Stimulated activated CD4-positive, alpha-beta T cell treated with anti-CD3 and anti-CD28 coated beads, Interleukin-15, amount 100 ng/mL, for 1 hour (primary cell): ENCODE measurements at places on chromosomes 6 and 20.

DNA sequence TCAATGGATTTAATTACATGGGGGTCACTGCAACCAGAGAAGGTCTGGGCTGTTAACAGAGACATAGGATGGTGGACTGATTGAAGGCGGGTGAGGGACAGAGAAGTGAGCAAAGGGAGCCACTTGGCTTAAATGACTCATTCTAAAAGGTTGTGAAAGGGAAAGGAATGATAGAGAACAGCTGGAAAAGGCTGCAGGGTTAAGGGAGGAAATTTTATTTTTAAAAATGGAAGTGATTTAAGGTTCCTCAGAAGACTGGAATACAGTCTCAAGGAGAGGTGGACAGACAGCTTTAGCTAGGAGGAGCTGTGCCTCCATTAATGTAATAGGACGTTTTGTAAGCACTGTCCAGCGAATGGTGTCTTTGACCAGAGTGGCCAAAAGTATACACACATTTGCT lies 46.7 kb downstream of the RGS17 start:
- DNase-seq, result no peak

DNA sequence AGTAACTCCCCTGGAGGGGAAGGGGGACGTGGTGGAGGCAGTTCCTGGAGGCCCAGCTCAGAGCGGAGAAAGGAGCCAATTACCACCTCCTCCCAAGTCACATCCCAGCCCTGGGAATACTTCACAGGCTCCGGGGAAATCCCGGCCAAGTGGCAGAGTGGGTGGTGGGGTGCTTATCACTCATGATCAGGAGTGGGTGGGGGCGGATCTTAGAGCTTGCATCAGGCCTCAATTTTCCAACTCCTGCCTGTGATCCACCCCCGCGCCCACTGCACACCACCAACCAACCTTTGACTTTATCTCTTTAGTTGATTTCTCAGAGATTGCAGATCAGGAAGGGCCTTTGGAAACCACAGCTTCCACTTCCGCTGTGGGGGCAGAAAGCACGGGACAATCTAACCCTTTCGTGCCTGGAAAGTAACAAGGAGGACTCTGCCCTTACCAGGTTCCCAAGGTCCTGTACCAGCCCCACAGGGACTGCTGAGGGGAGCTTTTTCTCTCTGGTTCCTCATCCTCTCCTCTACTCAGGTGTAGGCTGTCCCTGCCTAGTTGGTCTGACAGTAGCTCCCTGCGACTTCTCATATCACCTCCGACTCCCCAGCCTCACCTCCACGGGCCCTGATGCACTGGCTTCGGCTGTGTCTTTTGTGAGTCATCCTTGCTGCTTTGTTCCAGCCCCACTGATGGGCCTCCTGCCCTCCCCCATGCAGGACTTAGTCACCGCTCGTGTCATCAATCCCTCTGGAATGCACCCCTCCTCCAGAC lies 24.9 kb upstream of the IER3 start:
- peak; percentile 71 for DNase-seq

- DNase-seq, result no peak
These were observed 30.5 kb downstream of the CNKSR3 start for GRCh38 chr6:154479771-154480639.

DNA sequence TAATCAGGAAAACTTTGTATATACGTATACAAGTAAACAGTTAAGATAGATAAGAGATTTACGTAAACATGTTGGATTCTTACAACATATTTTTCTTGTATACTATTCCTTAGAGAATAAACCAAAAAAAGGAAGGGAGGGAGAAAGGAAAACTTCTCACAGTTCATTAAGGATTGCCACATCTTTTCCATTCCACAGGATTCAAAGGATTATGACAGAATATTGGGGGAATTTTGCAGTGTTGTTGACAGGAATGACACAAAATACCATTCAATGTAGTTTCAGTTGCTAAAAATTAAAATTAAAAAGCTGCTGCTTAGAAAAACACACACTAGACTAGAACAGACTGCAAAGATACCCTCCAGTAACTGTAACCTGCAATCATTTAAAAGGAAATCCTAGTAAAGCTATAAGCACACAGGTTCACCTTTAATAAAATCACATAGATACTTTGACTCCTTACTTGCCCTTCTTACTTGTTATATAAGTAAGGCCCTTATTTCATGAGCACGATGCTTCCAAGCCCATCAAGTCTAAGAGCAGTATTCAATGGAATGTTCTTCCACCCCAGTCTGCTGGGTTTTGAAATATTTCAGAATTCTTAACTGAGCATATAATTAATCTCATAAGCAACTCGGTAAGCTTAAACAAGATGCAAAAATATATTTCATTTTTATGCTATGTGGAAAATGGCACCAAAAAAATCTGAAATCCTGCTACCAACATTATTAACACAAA lies 107.8 kb downstream of the SMLR1 start:
- DNase-seq, result no peak

DNA sequence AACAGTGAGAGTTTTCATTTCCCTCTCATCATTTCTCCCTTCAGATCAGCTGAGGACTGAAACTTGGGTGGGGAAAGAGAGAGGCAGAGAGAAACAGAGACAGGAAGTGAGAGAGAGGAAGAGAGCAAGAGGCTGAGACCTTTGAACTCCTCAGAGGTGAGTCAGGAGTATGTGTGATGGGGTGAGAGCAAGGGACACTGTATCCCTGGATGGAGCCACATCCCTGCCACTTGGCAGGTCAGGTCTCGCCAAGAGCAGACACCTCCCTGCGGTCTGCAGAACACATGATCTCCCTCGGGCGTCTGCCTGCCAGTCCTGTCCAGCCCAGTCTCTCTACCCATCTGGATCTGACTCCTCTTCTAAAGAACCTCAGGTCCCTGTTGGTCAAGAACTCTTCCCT lies 62.7 kb upstream of the SYNDIG1 start:
- DNase-seq, result no peak

DNA sequence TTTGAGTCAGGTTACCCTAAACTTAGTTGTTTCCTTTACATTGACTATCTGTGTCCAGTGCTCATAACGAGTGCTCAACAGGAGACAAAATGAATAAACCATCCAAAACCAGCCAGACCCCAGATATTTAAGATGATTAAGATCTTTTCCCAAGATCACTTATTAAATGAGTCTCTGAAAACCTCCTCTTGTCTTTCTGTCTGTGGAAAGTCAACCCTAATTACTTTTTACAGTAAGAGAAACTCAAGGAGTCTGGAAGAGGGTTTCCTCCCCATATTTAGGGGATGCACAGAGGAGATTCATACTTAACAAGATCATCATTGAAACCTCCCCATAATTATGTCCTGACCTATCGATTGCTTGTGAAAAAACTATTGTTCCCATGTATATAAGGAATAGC lies 84.0 kb downstream of the CAP2 start:
- no peak for DNase-seq

DNA sequence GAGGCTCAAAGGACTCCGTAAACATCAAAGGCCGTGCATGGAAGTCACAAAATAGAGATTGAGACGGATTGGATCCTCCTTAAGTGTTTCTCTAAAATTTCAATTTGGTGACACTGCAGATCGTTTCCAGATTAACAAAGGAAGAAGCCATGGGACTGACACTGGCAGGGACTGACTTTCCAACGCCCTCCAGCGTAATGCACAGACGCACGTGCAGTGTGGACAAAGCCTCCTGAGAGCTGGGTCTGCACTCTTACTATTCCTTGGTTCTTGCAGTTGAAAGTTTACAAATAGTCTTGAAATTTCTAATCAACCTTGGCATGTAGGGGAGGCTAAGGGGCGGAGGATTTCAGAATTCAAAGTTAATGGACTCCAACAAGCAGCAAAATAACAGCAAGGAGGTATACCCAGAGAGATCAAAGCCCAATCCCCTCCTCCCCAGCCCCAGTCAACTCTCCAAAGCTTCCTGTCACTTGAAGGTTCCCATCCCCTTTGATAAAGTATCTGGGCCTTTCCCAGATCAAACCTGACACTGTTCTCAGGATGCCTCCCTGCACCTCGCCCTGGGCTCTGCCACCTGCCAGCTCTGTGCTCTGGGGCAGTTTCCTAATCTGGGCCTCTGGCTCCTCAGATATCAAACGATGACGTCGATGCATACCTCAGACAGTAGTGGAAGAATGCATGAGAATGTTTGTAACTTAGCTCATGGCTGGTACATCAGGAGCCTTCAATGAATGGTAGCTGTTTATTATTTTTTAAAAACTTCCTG lies 106.5 kb upstream of the TRAF3IP2 start:
- no peak for DNase-seq

- DNase-seq, result no peak
These were observed 802.3 kb downstream of the MAFB start for GRCh38 chr20:39886650-39887190.

DNA sequence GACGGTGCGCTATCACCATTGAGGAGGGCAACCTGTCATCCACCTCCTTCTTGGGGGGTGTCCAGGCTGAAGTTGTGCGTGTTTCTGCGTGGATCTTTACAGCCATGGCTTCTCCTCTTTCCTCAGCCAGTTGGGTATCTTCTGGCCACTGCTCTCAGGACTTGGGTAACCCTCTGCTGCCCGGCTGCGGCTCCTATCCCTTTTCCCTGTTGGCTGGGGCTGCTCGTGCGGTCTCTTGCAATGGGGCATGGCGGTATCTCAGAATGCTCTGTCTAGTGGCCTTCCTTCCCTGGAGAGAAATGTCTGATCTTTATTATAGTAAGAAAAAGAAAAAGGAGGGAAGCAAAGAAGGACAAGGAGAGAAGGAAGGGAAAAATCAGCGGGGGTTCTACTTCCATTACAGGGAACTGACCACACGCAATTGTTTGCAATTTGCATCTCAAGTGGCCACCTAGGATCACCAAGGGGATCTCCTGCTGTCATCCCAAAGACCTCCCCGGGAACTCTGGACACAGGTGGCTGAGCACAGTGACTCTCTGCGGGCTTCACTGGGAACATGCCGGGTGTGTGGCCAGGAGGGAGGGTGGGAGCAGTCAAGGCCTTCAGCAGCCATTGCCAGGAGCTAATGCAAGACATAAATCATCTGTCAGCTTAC lies 60.8 kb downstream of the NPEPL1 start:
- DNase-seq, result no peak

DNA sequence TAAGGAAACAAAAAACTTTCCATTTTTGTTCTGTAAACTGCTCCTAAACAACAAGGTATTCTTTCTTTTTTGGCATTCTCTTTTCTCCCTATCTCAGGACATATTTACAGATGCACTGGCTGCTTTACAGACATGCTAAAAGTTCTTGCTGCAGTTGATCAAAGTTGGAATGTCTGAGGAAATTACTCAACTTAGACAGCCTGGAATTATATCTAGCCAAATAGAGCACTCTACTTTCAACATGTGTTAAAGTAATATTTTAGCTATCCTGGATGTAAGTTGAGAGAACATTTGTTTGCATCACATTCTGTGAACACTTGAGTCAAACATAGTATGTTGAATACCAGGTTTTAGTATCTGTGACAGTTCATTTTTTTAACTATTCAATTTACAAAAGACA lies 24.8 kb downstream of the TASP1 start:
- DNase-seq, result no peak

DNA sequence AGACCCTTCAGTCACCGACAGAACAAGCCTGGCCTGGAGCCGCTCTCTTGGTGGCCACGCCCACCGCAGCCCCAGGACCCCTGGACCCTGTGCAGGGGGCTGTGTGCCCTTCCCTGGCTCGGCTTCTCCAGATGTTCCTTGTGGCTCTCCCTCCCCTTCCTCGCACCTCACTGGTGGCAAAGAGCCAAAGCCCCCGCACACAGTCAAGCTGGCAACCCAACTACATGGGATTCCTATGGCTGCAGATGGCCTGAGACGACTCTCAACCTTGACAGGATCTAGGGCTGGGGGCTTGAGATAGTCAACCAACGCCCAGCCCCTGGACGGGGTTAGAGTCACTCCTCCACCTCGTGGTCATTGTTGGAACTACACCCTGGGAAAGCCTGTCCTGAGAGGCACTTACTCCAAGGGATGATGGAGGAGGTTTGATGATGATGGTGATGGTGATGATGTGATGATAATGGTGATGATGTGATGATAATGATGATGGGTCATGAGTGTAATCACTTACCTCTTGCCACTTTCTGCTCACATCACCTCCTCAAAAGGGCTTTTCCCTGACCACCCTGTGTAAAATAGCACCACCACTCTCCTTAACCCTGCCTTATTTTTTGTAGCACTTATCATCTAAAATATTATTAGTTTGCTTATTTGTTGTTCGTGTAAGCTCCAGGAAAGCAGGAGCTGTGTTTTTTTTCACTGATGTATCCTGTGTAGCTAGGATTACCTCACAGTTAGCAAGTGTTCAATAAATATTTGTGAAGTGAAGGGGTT lies 278.4 kb downstream of the LRFN2 start:
- no peak for DNase-seq

- no peak for DNase-seq
These were observed 289.7 kb downstream of the UTRN start for GRCh38 chr6:144574796-144575195.

DNA sequence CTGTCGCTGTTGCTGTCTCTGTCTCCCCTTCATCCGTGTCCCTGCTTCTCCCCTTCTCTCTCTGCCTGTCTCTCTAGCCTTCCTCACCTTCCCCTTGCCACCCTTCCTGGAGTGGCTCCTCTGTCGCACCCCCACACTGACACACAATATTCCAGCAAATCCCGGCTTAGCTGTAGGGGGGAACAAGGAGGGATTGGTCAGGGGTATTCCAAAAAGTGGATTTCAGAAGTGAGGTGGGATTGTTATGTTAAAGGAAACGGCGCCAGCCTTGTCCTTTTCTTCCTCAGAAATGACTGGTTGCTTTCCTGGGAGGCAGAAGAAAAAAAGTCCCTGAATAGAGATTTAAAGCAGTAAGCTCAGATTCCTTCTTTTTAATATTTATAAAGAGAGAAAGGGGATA lies 76.3 kb upstream of the SIRPA start:
- no peak for DNase-seq

GRCh38 chr6:28880894-28881780 lies 42.6 kb downstream of the TRIM27 start:
- peak; percentile 45 for DNase-seq

DNA sequence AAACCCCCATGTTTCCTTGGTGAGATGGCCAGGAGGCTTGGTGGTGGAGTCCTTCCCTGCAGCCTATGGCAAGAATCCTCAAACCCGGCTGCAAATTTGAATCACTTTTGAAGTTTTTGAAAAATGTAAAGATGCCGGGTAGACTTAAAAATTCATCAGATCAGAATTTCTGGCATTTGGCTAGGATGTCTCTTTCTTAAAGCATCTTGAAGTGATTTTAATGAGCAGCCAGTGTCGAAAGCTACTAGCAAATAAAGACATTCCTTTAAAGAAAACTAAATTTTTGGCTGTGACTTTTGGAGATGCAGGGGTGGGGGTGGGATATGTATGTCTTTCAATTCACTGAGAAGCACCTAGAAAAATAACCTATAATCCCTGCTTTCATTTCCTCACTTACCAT lies 25.6 kb upstream of the NOX3 start:
- no peak for DNase-seq

DNA sequence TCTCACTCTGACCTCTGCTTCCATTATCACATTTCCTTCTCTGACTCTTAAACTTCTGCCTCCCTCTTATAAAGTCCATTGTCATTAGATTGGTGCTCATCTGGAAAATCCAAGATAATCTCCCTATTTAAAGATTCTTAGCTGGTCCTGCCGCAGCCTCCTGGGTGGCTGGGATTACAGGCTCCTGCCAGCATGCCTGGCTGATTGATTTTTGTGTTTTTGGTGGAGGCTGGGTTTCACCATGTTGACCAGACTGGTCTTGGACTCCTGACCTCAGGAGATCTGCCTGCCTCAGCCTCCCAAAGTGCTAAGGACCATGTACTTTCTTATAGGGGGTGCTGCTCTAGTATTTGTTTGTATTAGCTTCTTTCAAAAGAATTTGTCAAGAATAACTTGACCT lies 5.3 kb upstream of the RPF2 start:
- DNase-seq, result no peak

GRCh38 chr20:14860410-14860814 lies 523.0 kb upstream of the FLRT3 start:
- no peak for DNase-seq

- DNase-seq, result no peak
These were observed 10.3 kb downstream of the CEP85L start for GRCh38 chr6:118641042-118641441.
